ENCODE measurements at places on chromosomes 7 and 10. TPM values are rescaled to one million over a fixed set of nuclear protein-coding genes. Genes with fewer than 3 reads are reported as not detected.

DNA sequence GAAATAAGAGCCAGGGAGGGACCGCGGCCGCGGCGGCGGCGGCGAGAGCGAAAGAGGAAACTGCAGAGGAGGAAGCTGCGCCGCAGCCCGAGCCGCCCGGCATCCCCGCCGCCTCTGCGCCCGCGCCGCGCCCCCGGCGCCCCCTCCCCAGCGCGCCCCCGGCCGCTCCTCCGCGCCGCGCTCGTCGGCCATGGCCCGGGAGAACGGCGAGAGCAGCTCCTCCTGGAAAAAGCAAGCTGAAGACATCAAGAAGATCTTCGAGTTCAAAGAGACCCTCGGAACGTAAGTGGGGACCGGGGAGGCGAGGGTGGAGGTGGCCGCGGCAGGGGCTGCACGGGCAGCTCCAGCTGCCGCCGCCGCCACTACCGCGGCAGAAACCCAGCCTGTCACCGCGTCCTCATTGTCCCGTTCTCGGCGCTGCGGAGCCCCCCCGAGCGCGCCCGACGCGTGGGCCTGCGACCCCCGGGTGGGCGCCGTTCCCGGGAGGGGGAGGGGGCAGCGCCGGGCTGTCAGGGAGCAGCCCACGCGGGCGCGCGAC lies 351 bp downstream of the CAMK1D start:
- no peak for DNase-seq

DNA sequence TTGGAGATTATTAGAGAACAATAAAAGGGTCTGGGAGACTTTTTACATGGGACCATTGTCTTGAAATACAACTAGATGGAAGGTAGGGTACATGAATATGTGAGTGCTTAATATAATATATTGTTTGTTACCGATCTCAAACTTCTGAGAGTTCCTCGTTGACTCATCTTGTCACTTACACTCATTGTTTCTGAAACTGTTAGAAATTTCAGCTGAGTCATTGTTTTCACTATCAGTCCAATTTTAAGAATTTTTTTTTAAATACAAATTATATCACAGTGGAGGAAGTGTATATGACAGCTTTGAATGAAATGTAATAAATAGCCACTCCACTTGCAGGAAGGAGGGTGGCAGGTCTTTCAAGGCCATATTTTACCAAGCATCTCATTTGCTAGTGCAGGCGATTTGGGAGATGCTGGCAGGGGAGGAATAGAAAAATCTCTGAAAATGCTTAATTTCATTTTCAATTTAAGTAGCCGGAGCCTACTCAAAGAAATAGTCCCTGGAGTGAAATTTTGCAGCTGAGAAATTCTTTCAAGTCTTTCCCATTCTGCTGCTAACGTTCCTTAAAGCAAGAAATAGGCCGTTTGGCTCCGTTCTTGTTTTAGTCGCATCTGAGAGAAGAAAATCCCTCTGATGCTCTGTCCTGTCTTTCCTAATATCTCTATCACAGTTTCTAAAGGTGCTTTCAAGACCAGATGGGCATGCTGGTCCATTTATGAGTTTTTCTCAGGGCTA lies 1404.2 kb upstream of the CELF2 start:
- DNase-seq: no peak

- no peak for DNase-seq
These were observed 42.4 kb downstream of the PLCE1 start for GRCh38 chr10:94035982-94036765.

- DNase-seq: no peak
These were observed 283.0 kb downstream of the TCF7L2 start for GRCh38 chr10:113232928-113233511.

GRCh38 chr10:73248259-73248724 lies 1.2 kb upstream of the DNAJC9 start:
- DNase-seq: no peak

- DNase-seq: no peak
These were observed 194.4 kb downstream of the CCSER2 start for GRCh38 chr10:84522612-84523462.

GRCh38 chr10:77673101-77673500 lies 35.5 kb upstream of the KCNMA1 start:
- no peak for DNase-seq

GRCh38 chr10:96225119-96225518 lies 46.2 kb downstream of the BLNK start:
- DNase-seq: no peak

- DNase-seq: peak; percentile 60
These were observed 52.5 kb downstream of the PRF1 start for GRCh38 chr10:70549962-70550458.

- DNase-seq: no peak
These were observed 21.6 kb upstream of the SAR1A start for GRCh38 chr10:70191972-70192305.

Gene GIMAP2
- polyA plus RNA-seq: 6.6 TPM

Gene TNKS2
- polyA plus RNA-seq: 4.0 TPM

Gene FGFBP3
- 0.46 TPM for polyA plus RNA-seq

Gene LIPK
- not detected for polyA plus RNA-seq

Gene LRIT1
- not detected for polyA plus RNA-seq

Gene ASB10
- 6.9 TPM for polyA plus RNA-seq

Gene CTTNBP2
- polyA plus RNA-seq: 0.55 TPM

Gene WNT16
- not detected for polyA plus RNA-seq

Gene NKX1-2
- polyA plus RNA-seq: not detected

Gene UNC5B
- polyA plus RNA-seq: 8.7 TPM

Data from heart left ventricle (tissue), 16 donors.